Stomach (tissue), 19 donors: ENCODE measurements at places on chromosomes 11 and 22. TPM values are rescaled to one million over a fixed set of nuclear protein-coding genes. Genes with fewer than 3 reads are reported as not detected.
A peak's percentile ranks its signal among the peaks of the same experiment; 100 is the strongest.

GRCh38 chr11:63142459-63142858, 1.6 kb downstream of the SLC22A24 start:
- DNase-seq: no peak

DNA sequence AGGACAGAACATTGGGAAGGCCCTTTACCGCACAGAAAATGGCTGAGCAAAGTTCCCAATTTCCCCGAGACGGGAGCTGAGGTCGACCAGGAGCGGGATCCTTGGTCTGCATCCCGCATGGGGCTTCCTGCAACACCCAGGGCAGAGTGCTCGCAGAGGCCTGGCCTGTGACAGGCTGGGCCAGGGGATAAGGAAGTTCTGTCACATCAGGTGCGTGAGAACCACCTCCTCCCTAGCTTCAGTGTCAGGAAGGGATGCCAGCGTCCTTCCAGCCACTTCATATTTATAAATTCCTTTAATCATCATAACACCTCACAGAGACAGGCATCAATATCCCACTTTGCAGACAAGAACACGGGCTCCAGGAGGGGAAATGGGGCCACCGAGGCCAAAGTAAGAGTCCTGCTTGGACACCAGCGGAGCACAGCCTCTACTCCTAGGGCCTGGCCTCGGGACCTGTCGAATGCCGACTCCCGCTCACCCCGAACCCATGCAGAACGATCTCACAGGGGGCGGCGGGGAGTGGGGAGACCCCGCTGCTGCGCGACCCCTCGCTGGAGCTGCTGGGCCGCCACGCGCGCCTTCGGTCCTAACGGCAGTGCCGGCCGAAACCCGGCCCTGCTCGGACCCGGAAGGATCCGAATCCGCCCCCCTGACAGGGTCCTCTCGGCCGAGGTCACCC, 532 bp downstream of the BET1L start:
- peak; percentile 40 for DNase-seq

GRCh38 chr11:61131998-61132555, 29.1 kb downstream of the VPS37C start:
- no peak for DNase-seq

DNA sequence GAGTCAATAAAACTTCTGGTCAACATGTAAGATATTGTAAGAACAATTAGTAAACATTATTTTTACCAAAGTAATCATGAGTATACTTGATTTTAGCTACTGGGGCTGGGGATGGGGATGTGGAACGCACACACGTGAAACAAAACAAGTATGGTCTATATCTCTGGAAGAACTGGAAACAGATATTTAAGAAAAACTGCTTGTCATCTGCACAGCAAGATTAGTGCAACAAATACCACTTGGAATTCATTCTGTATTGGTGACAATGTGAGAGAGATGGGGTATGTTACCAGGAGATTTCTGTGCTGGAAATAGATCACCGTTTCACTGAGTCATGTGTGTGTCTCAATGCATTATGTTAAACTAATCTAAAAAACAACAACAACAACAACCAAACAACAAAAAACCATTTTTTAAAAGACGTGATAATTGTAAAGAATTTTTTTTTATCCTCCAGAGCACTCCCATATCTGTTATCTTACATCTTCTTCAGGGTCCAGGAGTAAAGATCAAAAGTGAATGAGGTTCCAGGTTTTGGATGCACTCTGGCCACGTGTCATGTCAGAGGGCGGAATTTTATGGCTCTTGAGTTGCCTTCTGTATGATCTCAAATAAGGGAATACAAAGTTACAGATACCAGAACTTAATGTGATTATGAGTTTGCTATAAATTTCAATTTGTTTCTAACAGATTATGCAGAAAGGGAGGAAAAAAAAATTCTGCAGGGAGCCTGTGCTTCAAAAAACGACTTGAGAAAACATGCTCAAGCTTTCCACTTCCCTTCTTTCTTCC, 153.0 kb downstream of the BBOX1 start:
- DNase-seq: no peak

DNA sequence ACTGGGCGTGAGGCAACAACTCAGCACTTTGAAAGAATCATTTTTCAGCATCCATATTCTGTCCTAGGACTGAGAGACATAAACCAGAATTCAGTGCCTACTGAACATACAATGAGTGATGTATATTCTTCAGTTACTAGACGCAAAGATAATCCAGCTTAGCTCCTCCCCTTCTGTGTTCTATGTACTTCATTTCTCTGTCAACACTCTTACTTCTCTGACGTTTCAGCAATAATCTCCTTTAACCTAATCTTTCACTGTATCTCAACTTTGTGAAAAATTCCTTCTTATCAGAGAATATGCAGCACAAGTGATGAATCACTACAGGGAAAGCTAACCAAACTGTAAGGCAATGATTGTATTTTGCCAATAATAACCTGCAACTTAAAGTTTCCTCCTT, 2.5 kb upstream of the OR51B5 start:
- no peak for DNase-seq

- DNase-seq: no peak
Observed at GRCh38 chr22:35202376-35202775, 54.9 kb upstream of the HMGXB4 start.

DNA sequence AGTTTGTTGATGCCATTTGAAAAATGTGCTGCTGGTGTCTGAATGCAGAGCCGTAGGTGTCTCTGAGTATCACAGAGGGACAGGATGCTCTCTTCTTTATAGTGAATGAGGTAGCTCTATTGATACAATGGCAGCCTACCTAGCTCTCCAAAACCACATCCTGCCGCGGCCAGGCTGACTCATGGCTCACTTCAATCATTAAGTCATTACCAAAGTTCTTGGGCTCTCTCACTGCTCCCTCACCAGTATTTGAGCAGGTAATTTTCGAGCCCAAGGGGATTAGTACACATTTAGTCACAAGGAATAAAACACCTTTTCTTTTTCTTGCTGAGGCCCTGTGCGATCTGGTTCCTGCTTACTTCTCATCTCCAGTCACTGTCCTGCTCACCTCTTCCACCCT, 509.0 kb upstream of the LARGE1 start:
- no peak for DNase-seq

Gene ISX
- 53.0 TPM for total RNA-seq

DNA sequence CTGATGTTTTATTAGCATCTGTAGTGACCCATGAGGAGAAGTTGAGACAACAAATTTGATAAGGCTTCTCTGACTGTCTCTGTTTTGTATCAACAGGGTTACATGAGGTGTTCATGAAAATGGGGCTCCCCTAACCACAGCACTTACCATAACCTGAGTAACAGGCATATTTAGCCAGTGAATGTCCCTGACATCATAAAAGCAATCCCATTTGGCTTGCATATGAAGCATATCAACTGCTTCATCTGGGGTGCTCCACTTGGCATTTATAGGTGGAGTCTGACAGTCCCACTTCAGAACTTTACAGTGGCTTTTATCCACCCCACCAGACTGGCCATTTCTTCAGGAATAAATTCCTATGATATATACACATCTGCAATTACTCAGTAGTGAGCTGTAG, 257.6 kb downstream of the LUZP2 start:
- no peak for DNase-seq

GRCh38 chr22:41596776-41597634, 7.4 kb upstream of the PMM1 start:
- peak; percentile 86 for DNase-seq

DNA sequence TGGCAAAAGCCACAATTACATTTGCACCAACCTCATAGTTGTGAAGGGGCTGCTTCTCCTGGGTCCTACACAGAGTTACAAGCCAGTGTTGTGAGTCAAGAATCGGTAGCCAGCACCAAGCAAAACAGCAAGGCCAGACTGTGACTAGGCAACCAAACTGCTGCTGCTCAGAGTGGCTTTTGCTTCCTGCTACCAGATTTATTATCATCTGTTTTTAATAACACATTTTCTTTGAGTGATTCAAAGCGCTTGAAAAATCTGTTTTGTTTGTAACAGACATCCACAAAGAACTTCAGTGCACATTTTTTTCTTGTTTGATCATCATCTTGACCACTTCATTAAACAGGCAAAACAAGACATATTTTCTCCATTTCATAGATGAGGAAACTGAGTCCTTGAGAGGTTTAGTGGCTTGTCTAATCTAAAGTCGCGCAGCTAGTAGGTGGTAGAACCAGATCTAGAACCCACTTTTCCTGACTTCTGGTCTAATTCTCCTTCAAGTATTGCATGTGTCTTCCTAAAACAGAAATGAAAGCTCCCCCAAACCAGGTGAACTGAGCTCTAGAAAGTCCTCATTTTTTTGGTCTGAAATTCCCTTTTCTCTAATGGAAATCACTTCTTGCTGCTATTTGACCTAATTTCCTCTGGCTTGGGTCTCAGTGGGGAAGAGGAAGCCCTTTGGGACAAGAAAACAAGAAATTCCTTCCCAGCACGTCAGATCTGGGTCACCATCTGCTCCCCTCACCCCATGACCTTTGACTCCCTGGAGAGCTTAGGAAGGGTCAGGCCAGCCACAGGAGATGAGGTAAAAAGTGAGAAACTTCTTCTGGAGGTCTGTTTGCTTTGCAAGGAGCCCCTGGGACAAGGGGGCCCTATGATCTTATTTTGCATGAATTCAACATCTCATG, 39.9 kb downstream of the CWC15 start:
- DNase-seq: peak; percentile 46

- peak; percentile 64 for DNase-seq
Observed at GRCh38 chr11:72836111-72836510, 21.9 kb downstream of the ATG16L2 start.

GRCh38 chr22:38872172-38872830, at the start of gene CBX6:
TSS of gene CBX6 (minus strand) at chr22:38872216. CDS start at chr22:38872190, 26 bp downstream.
- peak; percentile 98 for DNase-seq

- no peak for DNase-seq
Observed at GRCh38 chr11:88431675-88432341, 94.3 kb upstream of the CTSC start.

Gene BEST1
- not detected for total RNA-seq

GRCh38 chr11:11313902-11314692, 39.0 kb downstream of the CSNK2A3 start:
- DNase-seq: no peak

Gene PGGHG
- total RNA-seq: 11.6 TPM

DNA sequence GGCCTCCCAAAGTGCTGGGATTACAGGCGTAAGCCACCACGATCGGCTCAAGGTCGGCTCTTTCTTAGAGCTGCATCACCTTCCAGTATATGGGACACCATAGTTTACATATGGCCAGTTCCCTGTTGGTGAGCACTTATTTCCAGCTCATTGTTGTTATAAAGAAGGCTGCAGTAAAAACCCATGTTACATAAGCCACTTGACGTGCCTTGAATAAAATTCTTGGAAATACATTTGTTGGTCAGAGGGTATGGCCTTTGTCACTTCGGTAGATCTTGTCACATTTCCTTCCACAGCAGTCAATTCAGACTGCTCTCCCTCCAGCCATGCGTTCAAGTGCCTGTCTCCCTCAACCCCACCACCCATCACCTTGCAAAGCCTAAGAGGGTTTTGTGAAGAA, 92.9 kb downstream of the PRR5L start:
- no peak for DNase-seq

DNA sequence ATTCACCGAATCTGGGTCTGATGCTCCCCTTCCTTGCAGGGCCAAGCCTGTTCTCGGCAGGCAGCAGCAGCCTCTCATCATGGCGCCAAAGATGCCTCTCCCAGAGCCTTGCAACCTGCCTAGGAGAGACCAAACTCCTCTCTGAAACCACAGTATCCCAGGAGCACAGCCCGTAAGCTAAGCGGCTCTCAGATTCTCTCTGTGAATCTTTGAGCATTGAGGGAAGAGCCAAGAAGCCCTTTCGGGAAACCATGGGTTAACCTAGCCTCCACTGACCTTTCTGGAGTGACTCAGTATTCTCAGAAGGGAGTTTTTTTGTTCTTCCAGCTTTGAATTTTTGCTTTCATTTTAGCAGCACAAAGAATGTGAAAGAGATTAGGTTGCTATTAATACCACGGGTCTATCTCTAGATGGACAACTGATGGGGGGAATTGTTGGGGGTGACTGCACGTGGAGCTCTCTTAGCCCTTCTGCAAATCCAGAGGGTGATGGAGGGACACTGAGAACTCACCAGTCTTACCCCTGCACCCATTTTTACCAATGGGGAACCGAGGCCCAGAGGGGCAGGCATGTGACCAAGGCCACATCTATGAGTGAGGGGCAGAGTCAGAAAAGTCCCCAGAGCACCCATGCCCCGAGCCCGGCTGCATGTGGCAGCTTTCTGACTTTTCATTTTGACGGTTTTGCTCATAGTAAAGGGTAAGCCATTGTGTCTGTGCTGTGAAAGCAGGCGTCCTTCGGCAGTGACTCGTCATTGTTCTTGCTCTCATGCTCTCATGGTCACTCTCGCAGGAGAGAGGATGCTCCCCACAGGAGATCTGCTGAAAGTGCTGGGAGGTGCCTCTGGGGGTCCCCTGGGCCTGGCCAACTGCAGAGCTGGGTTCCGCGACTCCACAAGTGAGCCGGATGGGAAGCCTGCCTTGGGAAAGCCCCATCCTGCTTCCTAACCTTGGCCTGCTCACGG, 36.0 kb downstream of the IRAG1 start:
- DNase-seq: peak; percentile 68

Gene INPP5J
- total RNA-seq: 9.6 TPM

Gene BAIAP2L2
- 397 TPM for total RNA-seq

DNA sequence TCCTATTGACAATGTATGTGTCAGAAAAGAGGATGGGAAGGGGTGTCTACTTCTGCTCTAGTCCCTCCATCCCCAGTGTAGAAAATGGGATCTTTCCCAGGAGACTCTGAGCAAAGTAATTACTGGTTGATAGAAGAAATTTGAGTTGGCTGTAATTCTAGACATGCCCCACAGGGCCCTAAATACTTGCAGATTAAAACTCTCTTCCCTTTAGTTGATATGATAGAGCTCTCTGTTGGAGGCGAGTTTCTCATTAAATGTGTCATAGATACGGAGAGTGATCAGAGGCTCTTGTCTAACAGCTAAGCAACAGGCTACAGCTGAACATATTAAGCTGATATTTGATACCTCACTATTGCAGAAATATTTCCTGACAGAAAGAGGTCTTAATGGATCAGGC, 32.9 kb downstream of the OR52E1 start:
- no peak for DNase-seq

DNA sequence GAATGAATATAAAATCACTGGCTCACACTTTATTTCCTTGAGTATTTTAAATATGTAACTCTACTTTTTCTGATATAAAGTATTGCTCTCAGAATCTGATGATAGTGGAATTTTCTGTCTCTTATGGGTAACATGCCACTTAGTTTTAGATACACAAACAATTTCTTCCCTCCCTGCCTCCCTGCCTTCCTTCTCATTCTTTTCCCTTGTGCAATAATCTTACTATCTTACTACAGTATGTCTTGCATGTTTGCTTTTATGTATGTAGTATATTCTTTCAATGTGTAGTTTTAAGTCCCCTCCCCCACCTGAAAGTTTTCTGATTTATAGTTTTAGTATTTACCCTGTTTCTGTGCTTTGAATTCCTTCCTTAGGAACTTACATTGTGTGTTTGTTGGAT, 48.4 kb downstream of the INSC start:
- DNase-seq: no peak

Gene SCUBE2
- 26.6 TPM for total RNA-seq

Gene NECTIN1
- 6.5 TPM for total RNA-seq

DNA sequence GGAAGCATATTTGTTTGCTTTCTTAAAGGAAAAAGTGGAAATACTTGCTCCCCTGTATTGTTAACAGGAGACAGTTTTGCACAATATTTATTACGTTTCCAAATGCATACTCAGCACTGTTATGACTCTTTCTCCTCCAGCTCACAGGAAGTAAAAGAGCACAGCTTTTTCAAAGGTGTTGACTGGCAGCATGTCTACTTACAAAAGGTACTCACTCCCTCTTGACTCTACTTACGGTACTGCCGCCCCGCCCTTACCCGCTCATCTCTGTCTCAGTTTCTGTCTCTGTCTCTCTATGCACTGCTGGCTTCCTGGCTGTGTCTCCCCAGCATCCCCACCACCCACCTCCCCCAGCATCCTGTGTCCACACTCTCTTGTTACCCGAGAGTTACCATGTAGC, 32.2 kb upstream of the MYO18B start:
- no peak for DNase-seq

Gene PARVG
- total RNA-seq: 78.2 TPM
